ENCODE measurements at places on chromosomes 7 and 10.

GRCh38 chr10:78991187-78991586, 77.6 kb upstream of the ZMIZ1 start:
- DNase-seq = no peak

DNA sequence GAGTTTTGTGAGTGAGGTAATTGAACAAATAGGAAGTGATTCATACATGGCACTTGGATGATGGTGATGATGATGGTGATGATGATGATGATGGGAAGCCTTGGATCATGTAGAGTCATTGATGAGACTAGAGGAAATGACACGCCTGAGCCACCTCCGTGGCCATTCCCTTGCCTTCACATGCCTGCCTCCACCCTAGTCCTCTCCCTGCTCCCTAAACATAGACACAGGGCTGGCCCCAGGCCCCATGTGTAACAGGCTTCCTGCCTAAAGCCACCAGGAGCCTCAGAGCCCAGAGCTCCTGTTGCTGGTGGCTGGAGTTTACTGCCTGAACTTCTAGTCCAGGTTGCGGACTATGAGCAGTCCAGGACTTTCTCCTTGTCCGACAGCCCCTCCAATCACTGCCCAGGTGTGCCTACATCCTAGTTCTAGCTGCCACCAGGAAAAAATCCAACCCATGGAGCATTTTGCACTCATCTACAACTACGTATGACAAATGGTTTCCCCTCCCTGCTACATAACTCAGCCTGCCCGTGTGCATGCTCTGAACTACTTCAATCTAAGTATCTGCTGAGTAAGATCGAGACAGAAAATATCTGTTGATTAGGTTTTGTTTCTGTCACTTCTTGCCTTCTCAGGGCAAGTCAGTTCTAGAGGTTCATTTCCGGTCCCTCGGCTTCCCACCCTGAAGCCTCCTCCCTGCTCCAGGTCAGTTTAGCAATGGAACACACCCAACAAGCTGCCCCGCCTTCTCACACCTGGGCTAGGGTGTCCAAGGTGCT, 35.5 kb upstream of the KDM7A start:
- DNase-seq = no peak

DNA sequence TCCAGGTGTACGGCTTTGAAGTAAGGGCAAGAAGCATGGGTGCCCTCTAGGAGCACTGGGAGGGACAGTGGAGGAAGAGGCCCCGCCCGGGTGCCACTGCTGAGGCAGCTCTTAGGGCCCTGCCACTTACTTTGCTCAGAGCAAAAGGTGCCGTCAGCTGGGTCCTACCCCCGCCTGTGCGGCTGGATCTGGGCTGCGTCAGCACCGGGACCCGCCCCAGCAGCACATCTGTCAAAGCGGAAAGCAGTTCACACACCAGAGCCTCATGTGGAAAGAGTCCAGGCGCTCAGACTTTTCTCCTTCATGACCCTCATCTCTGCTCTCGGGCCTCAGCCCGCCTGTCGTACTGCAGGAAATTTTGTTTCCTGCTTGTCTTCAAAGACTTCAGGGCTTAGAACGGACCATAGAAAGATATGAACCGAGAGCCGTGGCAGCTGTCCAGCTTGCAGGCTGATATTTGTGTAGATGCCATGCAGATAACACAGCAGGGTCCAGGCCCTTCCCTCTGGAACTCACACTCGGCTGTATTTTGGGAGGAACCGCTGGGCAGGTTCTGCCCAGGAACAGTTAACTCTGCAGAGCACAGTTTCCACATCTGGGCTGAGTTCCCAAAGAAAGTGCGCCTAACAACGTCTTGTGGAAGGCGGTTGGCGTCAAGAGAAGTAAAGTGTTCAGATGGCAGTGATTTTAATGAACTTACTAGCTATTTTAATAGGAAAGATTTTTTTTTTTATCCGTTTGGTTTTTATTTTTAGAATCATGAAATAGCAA, 44.3 kb upstream of the PRKAR1B start:
- DNase-seq = no peak

- no peak for DNase-seq
Measured at GRCh38 chr7:83984076-83984475, 210.5 kb downstream of the SEMA3A start.

GRCh38 chr10:72639441-72639873, 13.6 kb upstream of the MICU1 start:
- DNase-seq = no peak

GRCh38 chr10:21972584-21972983, 30.9 kb downstream of the DNAJC1 start:
- no peak for DNase-seq

DNA sequence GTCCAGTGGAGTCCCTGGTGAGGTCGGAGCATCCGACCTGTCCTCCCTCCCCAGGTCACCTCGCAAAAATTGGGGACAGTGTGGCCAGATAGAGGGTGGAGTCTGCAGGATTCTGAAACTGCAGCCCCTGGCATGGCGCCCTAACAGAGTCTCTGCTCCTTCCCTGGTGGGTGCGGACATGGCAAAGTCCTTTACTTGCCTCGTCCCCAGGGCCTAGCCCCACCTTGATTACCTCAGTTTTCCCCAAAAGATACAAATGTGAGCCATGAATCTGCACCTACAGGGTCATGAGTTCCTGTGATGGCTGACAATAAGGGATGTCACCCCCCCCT, 47.7 kb downstream of the NPVF start:
- DNase-seq = no peak

GRCh38 chr10:4450981-4451908, 374.8 kb upstream of the AKR1E2 start:
- no peak for DNase-seq

DNA sequence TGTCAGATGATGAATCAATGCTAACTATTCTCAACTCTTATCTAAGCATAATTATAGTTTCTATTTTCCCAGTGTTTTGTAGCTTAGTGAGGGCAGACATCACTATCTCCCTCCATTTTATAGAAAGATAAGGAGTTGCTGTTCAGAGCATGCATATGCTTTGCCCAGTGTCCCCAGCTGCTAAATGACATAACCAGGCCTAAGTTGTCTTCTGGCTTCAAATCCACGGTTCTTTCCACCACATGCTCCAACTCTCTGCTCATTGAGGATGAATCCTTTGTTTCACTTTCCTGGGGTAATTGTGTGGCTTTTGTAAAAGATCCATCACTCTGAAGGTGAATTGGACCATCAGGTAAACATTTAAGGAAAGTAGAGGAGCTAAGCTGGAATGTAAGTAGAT, 134.0 kb downstream of the SNX10 start:
- no peak for DNase-seq

All from activated CD4-positive, alpha-beta T cell treated with anti-CD3 and anti-CD28 coated beads for 1 hour (primary cell).